ENCODE measurements at places on chromosomes 7 and 10.

GRCh38 chr10:118585794-118586193 lies 9.7 kb downstream of the PRLHR start:
- DNase-seq, result no peak

DNA sequence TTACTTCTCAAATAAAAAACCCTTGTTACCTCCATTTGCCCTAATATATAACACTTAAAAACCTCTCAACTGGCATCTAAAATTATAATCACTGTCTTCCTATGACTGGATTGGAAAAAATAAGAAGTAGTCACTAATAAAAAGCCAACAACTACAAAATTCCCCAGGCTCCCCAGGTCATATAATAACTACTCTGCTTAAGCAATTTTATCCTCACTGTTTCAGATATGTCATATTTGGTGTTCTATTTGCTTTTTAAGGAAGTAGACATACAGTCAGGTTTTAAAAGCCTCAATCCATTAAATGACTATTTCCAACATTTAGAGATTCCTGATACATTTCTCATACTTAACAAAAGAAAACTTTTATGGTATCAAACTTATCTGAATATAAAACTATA lies 2.4 kb downstream of the H2AZ2 start:
- DNase-seq, result no peak

DNA sequence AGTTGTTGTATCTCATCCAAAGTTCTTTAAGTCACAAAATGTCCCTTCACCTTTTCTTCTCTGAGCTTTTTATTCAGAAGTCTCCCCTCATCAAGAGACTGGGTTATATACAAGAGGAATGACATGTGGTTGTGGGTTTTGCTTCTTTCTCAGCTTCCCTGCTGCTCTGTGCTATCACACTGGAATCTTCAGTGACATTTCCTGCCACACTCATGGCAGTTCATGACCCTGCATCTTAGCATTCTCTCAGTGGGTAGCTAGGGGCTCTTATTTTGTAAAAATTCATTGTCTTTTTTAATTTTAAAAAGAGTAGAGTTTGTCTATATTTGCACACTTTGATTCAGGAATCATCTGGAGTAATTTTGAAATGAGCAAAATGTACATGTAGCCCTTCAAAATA lies 236.9 kb upstream of the TMEM229A start:
- DNase-seq, result no peak

DNA sequence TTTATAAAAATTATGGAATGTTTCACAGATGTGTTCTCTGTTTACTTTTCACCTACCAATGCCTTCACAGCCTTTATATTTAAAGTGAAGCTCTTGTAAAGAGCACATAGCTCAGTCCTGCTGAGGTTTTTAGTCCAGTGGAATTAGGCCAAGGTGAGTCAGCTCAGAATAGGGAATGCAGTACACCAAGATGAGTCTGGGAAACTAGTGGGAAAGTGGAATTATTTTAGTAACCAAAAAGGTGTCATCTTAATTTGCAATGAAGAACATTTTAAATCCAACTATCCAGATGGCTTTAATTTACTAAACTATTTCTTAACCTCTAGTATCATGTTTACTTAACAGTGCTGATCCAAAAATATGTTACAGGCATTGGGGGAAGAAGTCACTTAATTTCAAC lies 236.3 kb upstream of the CTBP2 start:
- no peak for DNase-seq

DNA sequence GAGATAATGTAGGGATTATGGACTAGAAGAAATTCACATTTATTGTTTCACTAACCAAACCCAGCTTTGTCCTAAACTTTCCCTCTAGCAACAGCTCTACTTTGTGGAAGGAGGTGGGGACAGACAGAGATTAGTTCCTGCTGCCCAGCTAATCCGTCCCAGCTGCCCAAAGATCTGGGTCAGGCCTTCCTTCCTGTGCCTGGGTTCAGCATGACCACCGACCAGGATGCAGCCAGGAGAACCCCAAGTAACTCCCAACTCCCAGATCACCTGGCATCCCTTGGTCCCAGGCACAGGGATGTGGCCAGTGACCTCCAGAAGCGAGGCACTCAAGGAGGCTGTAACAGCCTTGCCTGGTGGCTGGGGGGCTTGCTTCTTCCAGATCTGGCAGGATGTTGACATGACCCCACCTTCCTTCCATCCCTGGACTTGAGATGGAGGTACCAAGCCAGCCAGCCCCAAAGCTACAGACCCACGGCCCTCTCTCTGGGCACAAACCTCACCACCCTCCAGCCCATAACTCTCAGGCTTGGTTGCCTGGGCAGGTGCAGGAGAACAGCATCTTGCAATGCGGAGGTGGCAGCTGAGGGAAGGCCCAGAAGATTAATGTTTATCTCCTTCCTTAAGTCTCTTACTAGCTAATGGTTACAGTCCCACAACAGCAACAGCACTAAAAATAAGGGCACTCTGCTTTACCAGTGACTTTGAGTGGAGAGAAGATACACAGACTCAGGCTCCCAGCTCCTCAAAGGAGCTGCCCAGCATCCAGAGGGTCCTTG lies 11.1 kb downstream of the CAMK2G start:
- no peak for DNase-seq

- DNase-seq, result no peak
These were observed 120.7 kb upstream of the PPIF start for GRCh38 chr10:79226391-79227245.

- DNase-seq, result no peak
These were observed 7.8 kb upstream of the ZYX start for GRCh38 chr7:143373255-143373794.

GRCh38 chr7:87506246-87507180 lies 31.0 kb upstream of the ABCB4 start:
- no peak for DNase-seq

DNA sequence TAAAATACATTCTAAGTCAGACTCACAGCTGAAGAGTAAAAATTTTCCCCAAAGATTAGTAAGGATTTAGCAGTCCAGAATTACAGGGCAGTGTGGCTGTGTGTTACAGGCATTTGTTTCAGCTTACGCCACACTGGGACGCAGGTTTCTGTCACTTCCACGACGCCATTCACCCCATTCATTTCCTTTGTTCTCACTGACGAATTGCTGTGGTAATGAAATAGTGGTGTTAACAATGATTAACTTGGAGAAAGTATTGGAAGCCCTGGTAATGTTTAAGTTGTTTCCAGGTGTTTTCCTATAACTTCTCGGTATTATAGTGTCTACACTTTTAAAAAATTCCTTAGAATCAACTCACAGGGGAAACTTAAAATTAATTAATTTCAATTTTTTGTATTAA lies 370.9 kb downstream of the SH2D4B start:
- no peak for DNase-seq

GRCh38 chr7:123282181-123282580 lies 82.4 kb upstream of the SLC13A1 start:
- no peak for DNase-seq

GRCh38 chr7:103373866-103374643 lies 26.6 kb downstream of the PSMC2 start:
- no peak for DNase-seq

- DNase-seq, result no peak
These were observed 339.8 kb downstream of the FRMD4A start for GRCh38 chr10:13990946-13991345.

DNA sequence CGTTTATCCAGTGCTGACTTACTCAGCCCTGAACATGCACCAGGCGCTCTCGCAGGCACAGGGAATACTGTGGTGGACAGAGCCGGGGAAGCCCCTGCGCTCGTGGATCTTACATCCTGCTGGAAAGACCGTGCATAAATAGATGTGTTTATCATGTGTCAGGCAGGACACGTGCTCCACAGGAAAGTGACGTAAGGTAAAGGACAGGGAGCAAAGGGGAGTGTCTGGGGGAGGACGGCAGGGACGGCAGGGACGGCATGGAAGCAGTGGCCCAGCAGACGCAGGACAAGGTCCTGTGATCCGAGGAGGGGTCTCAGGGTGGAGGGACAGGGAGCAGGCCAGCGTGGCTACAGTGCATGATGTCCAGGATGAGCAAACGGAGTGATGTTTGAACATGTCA lies 410.5 kb downstream of the PAXIP1 start:
- no peak for DNase-seq

DNA sequence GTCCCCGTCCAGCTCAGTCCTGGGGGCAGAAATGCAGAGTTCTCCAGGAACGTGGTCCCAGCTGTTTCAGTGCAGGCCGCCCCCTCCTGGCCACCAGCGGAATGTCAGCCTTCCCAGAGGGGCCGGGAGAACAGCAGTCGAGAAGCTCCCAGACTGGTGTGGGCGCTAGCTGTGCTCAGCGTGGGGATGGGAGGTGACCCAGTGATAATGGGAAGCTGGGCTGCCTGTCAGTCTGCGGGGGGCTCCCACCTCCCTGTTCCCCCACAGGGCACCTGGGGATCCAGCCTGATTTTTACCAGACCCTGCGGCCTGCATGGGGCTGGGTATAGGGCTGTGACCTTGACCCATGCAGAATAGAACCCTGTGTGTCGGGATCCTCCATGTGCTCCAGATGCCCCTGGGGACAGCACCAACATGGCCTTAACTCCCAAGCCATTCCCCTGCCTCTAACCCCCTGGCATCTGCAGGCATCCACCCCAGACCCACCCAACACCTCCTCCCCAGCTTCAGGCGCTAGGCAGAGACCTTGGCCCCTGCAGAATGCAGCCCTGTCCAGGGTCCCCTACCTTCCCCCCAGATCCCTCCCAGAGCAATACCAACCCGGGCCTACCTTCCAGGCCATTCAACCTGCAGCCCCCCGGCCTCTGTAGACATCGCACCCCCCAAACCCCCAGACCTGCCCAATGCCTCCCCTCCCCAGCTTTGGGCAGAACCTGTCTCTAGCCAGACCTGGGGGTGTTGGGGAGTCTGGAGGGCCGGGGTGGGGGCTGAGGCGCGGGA lies 880 bp upstream of the ELN start:
- no peak for DNase-seq

DNA sequence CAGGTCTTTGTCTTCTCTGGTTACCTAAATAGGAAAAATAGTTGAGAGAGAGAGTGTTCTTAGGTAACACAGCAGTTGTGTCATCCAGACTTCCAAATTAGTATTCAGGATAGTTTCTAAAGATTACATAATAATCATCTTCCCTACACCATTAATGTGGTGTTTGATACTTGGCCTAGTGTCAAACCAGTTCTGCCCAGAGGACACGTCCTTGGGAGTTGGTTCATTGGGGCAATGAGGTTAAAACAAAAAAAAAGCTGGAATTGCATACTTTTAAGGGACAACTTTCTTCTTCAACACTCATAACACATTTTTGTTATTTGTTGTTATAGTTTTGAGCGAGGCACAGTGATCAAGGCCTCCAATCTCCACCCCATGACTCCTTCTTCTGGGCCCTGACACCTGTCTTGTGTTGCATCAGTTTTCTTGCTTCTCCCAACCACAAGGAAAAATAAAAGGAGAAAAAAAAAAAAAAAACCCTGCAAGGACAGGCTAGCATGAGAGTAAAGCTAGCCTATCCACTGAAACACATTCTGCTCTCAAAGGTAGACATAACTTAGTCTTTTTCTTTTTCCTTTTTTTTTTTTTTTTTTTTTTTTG lies 28.8 kb downstream of the STN1 start:
- DNase-seq, result no peak

DNA sequence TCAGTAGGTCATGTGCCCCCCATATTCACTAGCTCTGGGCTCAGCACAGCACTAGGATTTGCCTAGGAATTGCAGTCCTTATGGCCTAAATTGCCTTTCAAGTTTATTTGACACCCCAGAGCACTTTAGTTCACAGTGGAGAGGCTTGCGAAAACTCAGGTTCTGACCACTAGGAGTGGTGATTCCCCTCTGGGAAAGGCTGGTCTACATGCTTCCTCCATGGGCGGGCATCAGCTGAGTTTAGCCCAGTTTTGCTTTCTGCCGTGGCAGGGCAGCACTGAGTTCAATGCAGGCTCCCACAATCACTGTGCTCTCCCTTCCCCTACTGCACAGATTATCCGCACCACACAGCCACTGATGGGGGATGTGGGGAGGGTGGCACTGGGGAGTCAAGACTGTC lies 94.4 kb downstream of the ADCYAP1R1 start:
- DNase-seq, result no peak

DNA sequence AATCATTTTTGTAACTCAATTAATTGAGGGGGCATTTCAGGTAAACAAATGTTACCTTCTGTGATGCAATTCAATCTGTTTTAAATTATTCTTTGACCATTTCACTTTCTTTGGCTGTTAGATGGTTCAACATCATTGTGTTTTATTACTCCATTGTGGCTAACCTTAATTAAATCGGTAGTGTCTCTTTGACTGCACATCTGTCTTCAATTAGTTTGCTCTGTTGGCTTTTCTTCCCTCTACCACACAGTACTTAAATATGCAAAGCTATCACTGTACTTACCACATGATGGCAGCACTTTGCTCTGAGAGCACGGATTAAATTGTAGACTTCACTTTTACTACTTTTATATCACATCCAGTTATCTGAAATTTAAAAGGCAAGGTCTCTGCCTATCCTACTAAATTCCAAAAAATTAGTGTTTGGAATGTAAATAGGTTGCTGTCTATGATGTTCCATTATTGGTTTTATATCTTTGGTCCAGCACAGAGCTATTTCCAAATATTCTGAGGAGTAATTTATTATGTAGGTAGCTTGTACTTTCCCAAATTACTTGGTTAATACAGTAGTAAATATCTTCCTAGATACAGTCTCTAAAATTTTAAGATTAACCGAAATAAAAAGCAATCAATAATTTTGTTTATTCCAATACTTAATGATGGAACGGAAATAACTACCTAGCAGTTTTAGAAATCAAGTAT lies 352.0 kb downstream of the PCLO start:
- peak; percentile 1 for DNase-seq

DNA sequence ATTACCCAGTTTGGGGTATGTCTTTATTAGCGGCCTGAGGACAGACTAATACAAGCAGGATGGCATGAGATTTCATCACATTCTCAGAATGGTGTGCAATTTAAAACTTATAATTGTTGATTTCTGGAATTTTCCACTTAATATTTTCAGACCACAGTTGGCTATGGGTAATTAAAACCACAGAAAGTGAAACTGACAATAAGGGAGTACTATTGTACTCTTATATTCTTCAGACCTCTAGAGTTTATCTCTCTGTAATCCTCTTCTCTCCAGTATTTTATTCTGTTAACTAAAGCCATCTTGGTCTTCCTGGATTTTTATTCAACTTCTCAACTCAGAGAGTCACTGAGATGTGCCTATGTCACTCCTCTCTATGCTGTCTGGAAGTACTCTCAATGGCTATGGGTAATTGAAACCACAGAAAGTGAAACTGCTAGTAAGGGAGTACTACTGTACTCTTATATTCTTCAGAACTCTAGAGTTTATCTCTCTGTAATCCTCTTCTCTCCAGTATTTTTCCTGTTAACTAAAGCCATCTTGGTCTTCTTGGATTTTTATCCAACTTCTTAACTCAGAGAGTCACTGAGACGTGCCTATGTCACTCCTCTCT lies 118.3 kb downstream of the PPP1R17 start:
- DNase-seq, result no peak
